ENCODE measurements at places on chromosomes 4 and X.

GRCh38 chrX:3393178-3393577 lies 46.7 kb upstream of the MXRA5 start:
- DNase-seq: no peak

DNA sequence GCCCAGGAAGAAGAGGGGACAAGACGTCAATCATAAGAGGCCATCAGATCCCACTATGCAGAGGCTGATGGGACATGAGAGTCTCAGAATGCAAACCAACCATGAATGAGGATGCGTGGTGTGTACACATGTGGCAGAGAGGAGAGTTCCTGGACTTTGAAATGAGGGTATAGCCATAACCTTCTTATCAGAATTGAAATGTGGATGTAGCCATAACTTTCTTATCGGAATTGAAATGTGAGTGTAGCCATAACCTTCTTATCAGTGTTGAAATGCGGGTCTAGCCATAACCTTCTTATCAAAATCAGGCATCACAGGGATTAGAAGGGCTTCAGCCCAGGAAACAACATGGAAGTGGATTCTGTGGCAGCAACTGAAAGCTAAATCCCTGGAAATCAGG lies 415.5 kb upstream of the FAT1 start:
- DNase-seq: no peak

GRCh38 chr4:70969076-70969475 lies 24.4 kb upstream of the DCK start:
- DNase-seq: no peak

GRCh38 chr4:2044542-2045517 lies 14.3 kb upstream of the NAT8L start:
- DNase-seq: no peak

DNA sequence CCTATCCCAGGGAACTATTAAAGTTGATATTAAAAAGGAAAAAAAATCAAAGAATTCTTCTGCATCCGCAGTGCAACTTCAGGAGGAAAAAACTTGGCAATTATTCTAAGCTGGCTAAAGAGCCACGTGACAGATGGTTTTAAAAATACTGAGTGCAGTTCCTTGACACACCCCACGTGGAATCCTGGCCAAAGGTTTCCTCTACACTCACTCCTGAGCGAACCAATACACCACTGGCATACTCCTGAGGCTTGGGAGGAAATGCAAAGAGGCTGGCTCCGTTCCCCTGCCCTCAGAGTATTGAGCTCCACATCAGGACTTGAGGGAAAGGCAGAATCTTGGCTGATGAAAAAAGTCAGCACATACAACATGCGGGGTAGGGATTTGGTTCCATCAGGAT lies 133.8 kb upstream of the ATP6AP2 start:
- DNase-seq: no peak

DNA sequence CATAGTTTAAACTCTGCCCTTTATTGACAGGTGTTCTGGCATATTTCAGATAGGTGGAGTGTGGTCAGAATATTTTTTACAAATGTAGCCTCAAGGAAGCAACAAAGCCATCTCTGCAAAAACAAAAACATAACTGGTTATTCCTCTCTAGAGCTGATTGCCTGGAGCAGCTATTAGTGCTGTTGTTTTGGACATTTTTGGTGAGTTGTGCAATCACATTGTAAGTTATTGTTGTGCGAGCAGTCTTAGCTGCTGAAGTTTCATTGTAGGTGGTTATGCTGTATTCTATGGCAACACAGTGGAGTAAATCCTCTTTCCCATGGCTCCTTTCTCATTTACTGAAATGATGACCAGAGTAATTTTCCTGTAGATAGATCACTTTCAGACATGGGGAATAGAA lies 1413.0 kb downstream of the PCDH7 start:
- DNase-seq: no peak

- DNase-seq: no peak
Observed at GRCh38 chr4:22884157-22884556, 191.4 kb downstream of the GBA3 start.

- no peak for DNase-seq
Observed at GRCh38 chr4:76582817-76583087, 147.7 kb downstream of the SHROOM3 start.
